ENCODE measurements at places on chromosomes 11 and 22. TPM values are rescaled to one million over a fixed set of nuclear protein-coding genes. Genes with fewer than 3 reads are reported as not detected.

MRGPRF gene
- not detected for polyA plus RNA-seq

C11orf21 gene
- polyA plus RNA-seq, result not detected

KCNJ5 gene
- 0.04 TPM for polyA plus RNA-seq

OR52N4 gene
- polyA plus RNA-seq, result not detected

MRPL23 gene
- polyA plus RNA-seq, result 160 TPM

GDPD5 gene
- polyA plus RNA-seq, result 5.8 TPM

SLC22A9 gene
- not detected for polyA plus RNA-seq

ART5 gene
- 0.30 TPM for polyA plus RNA-seq

KCNJ1 gene
- polyA plus RNA-seq, result 0.03 TPM

MPZL3 gene
- 0.47 TPM for polyA plus RNA-seq

CRYBB2 gene
- not detected for polyA plus RNA-seq

ATG13 gene
- polyA plus RNA-seq, result 39.9 TPM

TRIM49 gene
- polyA plus RNA-seq, result not detected

CD3D gene
- not detected for polyA plus RNA-seq

PNPLA3 gene
- 1.3 TPM for polyA plus RNA-seq

VPREB1 gene
- polyA plus RNA-seq, result not detected

SLC5A1 gene
- polyA plus RNA-seq, result 0.03 TPM

RASD2 gene
- 1.4 TPM for polyA plus RNA-seq

NAV2 gene
- 4.9 TPM for polyA plus RNA-seq

Measured in A549 (cell line).